KG1 (cell line): ENCODE measurements at places on chromosomes 13 and 19.

DNA sequence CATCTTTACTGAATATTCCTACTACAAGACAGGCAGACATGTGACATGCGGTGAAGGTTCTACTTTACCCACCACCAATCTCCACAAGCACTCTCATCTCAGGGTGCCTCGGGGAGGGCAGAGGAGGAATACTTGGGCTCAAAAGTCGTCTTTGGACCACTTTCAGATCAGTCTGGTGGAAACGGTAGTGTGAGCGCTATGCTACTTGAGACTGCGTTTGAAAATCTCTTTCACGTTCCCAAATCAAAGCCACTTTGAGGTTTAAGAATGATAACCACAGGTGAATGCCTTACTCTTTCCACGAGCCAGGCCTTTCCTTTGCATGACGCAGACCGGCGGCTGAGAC, 1.5 kb upstream of the SOX1 start:
- DNase-seq, result no peak

- DNase-seq, result no peak
These were observed 22.8 kb upstream of the NDUFS7 start for GRCh38 chr19:1360818-1361461.

- no peak for DNase-seq
These were observed at the start of gene CLIP3 for GRCh38 chr19:36032251-36033104. CLIP3 (minus strand) TSS chr19:36032873; CDS start chr19:36032357, 516 bp downstream.

GRCh38 chr19:12676384-12676792, 5.3 kb downstream of the DHPS start:
- DNase-seq, result peak; percentile 40

GRCh38 chr13:33931397-33932311, 113.7 kb downstream of the RFC3 start:
- peak; percentile 44 for DNase-seq

DNA sequence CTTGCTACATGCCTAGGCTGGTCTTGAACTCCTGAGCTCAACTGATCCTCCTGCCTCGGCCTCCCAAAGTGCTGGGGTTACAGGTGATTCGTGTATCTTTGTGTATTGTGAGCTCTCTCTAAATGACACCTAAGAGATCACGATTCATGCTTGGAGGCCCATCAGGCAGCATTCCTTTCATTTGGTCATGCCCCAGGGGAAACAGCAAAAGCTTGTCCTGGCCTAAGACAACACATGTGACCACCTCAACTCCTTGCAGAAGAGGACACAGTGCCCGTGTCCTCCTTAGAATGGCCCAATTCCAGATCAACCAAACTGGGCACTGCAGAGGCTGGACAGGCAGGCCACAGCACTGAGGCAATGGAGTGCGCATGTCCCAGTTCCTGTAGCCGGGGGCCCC, 32.5 kb downstream of the ZC3H4 start:
- no peak for DNase-seq

- DNase-seq, result no peak
These were observed 22.3 kb downstream of the CEBPG start for GRCh38 chr19:33395561-33396550.

DNA sequence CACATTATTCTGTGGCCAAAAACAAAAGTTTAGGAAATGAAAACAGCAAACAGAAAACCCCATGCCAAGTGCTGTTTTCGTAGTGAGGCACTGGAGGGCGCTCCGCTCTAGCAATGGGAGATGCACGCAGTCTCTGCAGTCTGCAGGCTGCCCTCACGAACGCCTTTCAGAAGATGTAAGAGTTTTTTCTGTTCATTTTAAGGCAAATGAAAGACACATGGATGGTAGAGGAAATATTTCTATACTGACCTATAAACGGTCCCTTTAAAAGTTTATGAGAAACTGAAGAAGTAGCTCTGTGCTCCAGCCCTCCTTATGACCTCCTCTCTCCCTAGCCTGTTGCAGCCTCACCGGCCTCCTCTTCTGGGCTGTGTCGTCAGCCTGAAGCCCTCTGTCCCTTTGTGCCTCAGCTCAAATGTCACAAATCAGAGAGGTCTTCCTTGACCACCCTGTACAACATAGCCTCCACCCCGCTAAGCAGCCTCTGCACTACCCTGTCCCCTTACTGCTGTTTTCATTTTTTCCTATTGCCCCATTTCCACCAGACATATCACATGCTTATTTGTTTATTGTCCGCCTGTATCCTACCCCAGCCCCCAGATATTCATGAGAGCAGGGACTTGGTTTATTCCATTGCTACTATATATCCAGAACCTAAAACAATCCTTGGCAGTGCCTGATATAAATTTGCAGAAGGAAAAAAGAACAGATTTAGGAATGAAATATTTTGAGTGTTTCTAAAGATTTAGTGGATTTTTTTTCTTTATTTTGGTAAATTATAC, 116.4 kb downstream of the TM9SF2 start:
- no peak for DNase-seq

- DNase-seq, result no peak
These were observed 11.3 kb downstream of the IQCN start for GRCh38 chr19:18262917-18263316.

DNA sequence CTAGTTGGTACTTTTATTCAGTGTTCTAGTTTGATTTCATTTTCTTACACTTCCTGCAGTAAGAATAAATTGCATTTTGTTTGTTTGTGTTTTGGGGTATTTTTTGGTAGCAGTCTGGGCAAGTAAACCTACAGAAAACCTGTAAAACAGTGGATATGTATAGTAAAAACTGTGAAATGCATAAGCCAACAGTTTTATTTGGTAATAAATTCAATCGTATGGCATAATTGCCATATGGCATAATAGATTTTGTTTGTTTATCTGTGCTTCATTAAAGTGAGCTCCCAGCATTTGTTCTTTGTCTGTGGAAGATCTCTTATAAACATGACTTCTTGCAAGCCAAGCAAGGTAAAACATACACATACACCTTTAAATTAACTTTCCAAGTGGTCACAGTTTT, 111.9 kb downstream of the PCDH9 start:
- no peak for DNase-seq

GRCh38 chr13:70842062-70842644, 733.9 kb upstream of the KLHL1 start:
- DNase-seq, result no peak

DNA sequence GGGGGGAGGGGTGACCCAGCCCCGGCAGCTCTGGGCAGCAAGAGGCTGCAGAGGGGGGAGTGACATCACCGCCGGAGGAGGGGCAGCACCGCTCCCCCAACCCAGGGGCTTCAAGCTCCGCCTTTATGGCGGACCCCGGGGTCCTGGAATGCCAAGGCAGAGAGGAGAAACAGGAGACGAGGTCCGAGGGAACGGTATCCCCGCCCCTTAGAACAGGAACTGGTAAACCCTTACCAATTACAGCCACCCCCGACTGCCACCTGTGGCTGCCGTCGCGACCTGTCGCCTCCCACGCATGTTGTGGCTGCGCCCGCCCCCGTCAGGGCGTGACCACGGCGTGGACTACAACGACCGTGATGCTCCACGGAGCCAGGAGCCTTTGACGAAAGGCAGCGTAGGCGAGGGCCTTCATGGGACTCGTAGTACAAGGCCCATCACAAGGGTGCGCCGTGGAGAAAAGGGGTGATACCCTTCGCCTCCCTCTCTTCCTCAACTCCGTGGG, 4.1 kb upstream of the KCNC3 start:
- DNase-seq, result no peak

- peak; percentile 27 for DNase-seq
These were observed 150.0 kb downstream of the RAP2A start for GRCh38 chr13:97583907-97584497.

GRCh38 chr13:43113603-43114002, 90.2 kb downstream of the DNAJC15 start:
- no peak for DNase-seq

DNA sequence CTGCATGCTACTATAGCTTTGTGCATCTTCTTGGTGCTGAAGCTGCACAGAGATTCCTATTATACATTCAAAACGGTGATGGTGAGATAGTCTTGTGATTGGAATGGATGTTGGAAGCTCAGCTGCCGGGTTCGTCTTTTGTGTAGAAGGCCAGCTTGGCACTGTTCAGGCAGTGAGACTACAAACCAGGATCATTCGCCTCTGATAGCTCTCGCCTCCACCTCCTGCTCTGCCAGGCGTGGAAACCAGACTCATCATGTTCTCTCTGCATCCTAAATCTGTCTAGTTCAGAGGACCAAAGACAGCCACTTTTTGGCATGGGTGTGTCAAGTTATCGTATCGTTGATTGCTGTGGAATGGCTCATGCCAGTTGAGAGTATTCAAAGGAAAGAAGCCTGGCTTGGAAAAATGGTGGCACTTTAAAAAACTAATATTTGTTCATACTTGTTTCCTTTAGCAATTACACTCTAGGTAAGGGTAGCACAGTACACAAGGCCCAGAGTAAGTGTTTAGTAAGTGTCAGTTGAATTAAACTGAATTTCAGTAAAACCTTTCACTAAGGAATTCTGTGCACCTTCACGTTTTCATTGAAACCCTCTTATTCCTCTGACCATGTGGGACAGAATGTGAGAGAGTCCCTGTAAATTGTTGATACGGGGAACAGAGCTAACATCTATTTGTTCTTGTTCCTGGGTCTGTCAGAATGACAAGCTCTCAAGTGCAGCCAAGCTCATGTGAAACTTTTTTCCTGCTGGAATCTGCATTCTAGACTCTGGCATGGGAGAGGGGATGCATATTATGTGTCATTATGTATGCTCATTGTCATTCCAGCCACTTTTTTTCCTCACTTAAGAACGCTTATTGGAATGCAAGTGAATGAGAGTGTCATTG, 69.8 kb downstream of the DPY19L3 start:
- no peak for DNase-seq

DNA sequence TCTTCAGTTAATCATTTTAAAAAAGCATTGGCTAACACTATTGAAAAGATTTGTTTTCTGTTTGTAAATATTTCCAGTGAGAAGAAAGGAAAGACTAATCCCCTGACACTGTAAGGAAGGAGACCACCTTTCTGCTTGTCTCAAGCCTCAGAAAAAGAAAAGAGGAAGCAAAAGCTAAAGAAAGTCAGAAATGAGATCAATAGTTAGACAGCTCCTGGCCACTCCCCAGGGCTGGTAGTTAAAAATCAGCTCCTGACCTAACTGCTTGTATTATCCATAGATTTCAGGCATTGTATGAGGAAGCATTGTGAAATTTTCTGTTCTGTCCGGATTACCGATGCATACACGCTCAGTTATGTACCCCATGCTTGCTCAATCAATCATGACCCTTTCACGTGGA, 76.6 kb downstream of the ZNF486 start:
- DNase-seq, result no peak

GRCh38 chr13:80137994-80138393, 202.9 kb downstream of the SPRY2 start:
- no peak for DNase-seq

DNA sequence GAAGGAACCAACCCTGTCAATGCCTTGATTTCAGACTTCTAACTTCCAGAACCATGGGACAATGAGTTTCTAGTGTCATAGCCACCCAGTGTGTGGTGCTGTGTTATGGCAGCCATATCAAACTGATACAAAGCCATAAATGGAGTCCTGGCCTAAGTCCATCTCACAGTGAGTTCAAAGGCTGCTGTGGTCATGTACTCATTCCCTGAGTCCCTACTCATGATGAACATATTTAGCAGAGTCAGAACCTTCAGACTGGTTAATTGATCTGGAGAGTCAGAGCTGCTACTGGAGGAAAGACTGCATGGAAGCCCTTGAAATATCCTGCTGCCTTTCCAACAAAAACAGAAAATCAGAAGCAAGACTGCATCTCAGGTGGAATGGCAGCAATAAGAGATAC, 39.2 kb upstream of the CSNK1A1L start:
- DNase-seq, result no peak

DNA sequence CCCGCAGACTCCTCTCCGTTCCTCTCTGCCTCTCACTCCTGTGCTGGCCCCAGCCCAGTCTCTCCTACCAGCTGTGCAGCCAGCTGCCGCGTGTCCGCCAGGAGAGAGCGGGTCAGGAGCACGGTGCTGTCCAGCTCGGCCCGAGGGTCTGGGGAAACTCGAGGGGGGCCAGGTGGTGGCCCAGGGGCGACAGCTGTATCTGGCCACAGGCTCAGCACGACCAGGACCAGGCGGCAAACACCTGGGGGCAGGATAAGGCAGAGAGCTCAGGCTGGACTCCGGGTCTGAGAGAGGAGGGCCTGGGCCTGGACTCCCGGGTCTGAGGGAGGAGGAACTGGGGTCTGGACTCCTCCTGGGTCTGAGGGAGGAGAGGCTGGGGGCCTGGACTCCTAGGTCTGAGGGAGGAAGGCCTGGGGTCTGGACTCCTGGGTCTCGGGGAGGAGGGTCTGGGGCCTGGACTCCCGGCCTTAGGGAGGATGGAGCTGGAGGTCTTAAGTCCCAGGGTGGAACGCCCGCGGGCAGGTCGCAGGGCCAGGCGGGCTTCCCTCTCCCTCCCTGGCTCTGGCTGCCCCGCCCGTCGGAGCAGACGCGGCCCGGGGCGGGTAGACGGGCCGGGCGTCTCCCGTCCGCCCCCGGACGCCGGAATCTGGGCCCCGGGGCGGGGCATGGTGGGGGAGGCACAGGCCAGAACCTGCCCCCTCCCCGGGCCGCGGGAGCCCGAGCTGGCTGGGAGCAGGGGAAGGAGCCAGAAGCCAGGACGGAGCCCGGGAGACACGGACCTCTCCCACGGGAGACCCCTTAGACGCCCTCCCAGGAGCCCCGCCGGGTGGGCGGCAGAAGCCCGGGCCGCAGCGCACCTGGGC, 1.3 kb downstream of the IL11 start:
- no peak for DNase-seq

GRCh38 chr19:6118043-6118442, 7.7 kb upstream of the RFX2 start:
- DNase-seq, result no peak

DNA sequence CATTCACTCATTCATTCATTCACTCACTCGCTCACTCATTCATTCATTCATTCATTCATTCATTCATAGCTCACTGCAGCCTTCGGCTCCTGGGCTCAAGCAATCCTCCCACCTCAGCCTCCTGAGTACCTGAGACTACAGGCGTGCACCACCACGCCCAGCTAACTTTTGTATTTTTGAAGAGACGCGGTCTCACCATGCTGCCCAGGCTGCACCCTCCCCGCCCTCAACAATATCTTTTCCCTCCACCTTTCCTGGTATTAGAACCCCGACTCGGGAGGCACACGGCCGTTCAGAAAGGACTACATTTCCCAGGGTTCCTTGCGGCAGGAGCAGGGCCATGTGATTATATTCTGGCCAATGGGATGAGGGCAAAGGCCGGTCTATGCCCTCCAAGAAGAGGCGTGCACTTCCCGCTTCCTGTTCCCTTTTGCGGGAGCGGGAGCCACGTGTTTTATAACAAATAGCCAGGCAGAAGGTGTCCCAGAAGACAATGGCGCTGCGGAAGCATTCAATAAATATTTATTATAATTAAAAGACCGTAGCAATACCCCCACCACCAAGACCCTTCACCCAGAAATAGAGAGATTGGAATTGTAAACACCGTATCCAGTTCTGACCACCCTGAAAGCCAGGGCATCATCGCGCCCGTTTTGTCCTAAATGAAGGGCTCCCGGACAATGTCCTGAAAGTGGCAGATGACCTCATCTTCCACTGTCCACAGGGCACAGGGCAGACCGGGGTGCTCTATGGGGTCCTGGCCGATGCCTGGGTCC, 15.9 kb downstream of the TICAM1 start:
- DNase-seq, result no peak

GRCh38 chr19:1970003-1970805, 29.2 kb downstream of the CSNK1G2 start:
- no peak for DNase-seq

GRCh38 chr19:42191855-42192254, 25.6 kb downstream of the DEDD2 start:
- DNase-seq, result no peak
